ENCODE measurements at places on chromosomes 7 and 10.

- no peak for DNase-seq
These were observed 422.8 kb downstream of the EXOC4 start for GRCh38 chr7:133675510-133676218.

- DNase-seq = no peak
These were observed 3.3 kb upstream of the VDAC2 start for GRCh38 chr10:75207079-75207856.

DNA sequence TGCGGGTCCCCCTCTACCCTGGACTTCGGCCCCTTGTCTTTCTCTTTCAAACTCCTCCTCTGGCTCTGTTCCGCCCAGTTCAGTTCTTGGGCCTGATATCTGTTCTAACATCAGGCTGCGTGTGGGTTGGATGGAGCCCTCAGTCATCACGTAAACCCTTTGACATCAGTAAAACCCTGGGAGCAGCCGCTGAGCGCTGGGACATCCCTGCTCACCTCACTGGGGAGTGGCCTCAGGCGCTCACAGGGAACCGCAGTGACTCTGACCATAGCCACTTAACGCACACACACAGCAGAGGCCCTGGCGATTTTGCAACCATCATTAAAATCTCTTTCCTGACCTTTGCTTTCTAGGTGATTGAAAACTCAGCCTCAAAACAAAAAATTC is 113.3 kb downstream of the CYTH3 start:
- no peak for DNase-seq

- DNase-seq = no peak
These were observed 13.0 kb downstream of the ANTXRL start for GRCh38 chr10:46299536-46300369.

DNA sequence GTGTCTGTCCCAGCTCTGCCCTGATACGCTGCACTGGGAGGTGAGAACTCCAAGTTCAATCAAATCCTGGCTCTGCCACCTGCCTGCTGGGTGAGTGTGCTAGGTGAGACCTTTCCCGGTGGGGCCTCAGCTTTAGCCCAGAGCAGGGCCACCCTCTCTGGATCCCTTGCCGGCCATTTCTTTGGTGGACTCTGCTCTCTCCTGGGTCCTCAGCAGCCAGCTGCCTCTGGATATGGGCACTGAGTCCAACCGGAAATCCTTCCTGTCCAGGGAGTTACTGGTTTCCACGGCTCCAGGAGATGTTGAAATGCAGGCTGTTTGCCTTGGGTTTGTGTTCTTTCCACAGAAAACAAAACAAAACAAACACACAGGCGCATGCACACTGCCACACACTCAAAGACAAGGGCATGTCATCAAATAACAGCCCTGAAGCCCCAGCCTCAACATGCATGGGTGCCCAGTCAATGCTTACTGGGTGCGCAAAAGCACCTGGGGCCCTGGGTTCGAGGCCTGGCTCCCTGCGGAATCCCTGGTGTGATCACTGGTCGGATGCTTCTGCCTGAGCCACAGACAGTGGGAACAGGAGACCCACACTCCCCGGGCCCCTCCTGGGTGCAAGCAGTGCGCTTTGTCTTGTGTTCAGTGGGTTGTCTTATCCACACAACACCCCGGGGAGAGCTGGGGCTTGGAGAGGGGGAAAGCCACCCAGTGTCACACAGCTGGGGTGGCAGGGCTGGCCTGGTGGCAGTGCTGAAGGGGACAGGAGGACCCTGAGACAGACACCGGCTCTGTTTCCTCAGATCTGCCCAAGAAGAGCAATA is 33.1 kb downstream of the PPIF start:
- DNase-seq = no peak
